Hepatocyte (in vitro differentiated cells): ENCODE measurements at places on chromosomes 1 and 21. TPM values are rescaled to one million over a fixed set of nuclear protein-coding genes. Genes with fewer than 3 reads are reported as not detected.

- no peak for DNase-seq
Measured at GRCh38 chr1:36175137-36176095, 19.5 kb downstream of the MAP7D1 start.

- DNase-seq = peak; percentile 65
Measured at GRCh38 chr21:42737951-42738590, 84.7 kb downstream of the PDE9A start.

GRCh38 chr1:189216886-189217285, 1260.8 kb downstream of the BRINP3 start:
- DNase-seq = no peak

DNA sequence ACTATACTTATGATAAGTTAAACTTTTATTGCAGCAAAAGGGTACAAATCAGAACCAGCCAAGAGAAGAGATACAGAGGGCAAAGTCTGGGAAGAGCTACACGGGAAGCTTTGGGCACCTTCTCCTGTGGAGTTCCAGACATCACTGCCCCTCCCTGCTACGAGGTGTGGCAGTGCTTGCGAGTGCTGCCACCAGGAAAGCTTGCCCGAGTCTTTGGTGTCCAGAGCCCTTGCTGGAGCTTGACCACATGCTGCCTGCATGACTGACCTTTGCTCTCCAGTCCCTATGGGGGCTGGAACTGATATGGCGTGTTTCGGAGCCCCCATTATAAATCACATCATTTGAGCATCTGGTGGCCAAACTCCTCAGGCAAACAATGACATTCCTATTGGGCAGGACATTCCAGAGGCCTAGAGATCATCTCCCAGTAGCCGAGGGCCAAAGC, 23.4 kb downstream of the PLEKHO1 start:
- DNase-seq = no peak

- peak; percentile 22 for DNase-seq
Measured at GRCh38 chr1:15324869-15325335, 77.9 kb downstream of the FHAD1 start.

- DNase-seq = no peak
Measured at GRCh38 chr1:70042090-70042731, 163.2 kb downstream of the LRRC40 start.

- no peak for DNase-seq
Measured at GRCh38 chr1:6930732-6931300, 145.6 kb downstream of the CAMTA1 start.

Gene DNALI1
- polyA plus RNA-seq = 33.1 and 38.8 TPM in 2 replicates

Gene GPR3
- polyA plus RNA-seq = 1.5 and 2.2 TPM in 2 replicates

Gene PAQR7
- 3.3 and 4.8 TPM in 2 replicates for polyA plus RNA-seq

GRCh38 chr1:27346991-27347624, 5.3 kb downstream of the SYTL1 start:
- peak; percentile 40 for DNase-seq

DNA sequence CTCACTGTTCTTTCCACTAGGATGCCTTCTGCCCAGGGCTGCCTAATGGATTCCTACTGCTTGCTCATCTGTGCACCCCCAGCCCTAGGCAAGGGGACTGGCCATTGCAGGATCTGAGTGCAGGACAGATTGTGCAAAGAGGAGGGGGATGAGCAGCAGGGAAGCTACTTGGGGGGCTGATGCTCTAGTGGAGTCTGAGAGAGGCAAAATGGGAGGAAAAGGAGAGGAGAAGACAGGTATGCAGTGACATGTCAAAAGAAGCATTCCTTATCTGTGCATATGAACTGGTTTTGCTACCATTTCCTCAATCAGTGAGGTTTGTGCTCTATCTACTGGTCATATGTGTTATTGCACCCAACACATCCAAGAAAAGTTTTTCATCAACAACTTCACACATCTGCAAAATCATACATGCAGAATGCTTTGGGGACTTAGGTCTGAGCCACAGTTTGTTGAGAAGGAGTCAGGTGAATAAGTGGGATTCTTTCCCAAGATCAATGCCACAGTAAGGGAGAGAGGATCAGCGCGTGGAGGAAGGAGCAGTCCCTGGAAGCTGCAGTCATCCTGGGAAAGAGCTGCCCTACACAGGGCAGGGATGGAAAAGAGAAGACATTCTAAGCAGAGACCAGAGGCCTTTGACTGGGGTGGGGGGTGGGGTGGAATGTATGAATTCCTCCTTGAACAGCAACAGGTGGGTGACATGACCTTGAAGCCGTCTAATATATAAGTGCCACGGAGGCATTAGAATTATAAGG, 14.4 kb downstream of the SLC5A9 start:
- peak; percentile 53 for DNase-seq

Gene RIPK4
- polyA plus RNA-seq = 28.1 and 31.0 TPM in 2 replicates

GRCh38 chr1:204409123-204409522, 2.5 kb downstream of the PPP1R15B start:
- no peak for DNase-seq

Gene C1orf141
- polyA plus RNA-seq = not detected in 2 replicates

Gene MEX3A
- 9.3 and 10.8 TPM in 2 replicates for polyA plus RNA-seq

DNA sequence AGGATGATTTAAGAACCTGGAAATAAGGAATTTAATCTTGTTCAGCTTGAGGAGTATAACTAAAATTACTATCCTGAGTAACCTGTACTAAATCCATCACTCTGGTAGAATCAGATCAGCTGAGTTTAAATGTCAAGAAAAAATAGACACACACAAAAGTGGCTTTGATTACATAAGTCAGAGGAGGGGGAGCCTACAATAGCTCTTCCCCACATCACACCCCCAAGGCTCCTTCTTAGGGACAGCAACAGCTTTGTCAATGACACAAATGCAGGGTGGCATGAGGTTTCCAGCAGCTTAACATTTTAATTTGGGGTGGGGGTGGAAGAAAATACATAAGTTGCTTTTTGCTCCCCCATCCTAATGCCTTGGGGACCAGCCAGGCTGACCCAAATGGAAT, 12.6 kb upstream of the NUP210L start:
- no peak for DNase-seq

Gene MIXL1
- polyA plus RNA-seq = 0.84 and 2.2 TPM in 2 replicates

DNA sequence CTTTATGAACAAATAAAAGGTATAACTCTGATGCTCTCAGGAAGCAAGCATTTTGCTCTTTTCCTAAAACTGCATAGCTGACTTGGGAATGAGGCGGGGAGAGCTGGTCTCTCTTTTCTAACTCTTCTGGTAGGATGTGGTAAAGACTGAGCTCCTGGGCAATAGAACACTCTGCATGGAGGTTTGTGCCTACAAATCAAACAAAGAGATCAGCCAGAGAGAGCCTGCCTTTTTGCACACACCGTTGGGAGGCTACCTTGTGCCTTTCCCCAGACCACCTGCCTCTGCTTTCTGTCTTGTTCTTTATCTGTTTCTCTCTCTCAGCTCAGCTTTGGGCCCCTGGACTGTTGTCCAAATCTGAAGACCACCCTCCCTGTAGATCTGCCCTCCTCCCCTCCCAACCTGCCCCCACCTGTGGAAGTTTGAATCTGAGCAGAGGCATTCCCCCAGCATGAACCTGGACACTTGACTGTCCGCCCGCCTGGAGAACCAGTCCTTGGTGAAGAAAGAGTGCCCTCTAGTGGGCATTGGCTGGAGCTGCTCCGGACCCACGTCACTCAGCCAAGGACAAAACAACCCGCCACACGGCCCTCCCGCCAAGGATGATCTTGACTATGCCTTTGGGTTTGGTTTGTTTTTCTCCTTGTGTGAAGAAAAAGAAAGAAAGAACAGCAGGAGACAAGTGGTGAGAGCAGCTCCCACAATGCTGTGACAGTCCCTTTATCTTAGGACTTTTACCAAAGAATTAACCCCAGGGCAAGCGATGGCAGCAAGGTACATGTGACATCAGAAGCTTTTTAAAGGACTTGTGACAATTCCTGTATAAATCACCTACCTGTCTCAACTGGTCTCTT, 228.2 kb downstream of the PBX1 start:
- DNase-seq = peak; percentile 93

GRCh38 chr1:7334475-7335035, 436.5 kb upstream of the VAMP3 start:
- DNase-seq = peak; percentile 22

Gene OR2M4
- polyA plus RNA-seq = not detected in 2 replicates

Gene RUNX1
- polyA plus RNA-seq = 8.5 and 14.4 TPM in 2 replicates

DNA sequence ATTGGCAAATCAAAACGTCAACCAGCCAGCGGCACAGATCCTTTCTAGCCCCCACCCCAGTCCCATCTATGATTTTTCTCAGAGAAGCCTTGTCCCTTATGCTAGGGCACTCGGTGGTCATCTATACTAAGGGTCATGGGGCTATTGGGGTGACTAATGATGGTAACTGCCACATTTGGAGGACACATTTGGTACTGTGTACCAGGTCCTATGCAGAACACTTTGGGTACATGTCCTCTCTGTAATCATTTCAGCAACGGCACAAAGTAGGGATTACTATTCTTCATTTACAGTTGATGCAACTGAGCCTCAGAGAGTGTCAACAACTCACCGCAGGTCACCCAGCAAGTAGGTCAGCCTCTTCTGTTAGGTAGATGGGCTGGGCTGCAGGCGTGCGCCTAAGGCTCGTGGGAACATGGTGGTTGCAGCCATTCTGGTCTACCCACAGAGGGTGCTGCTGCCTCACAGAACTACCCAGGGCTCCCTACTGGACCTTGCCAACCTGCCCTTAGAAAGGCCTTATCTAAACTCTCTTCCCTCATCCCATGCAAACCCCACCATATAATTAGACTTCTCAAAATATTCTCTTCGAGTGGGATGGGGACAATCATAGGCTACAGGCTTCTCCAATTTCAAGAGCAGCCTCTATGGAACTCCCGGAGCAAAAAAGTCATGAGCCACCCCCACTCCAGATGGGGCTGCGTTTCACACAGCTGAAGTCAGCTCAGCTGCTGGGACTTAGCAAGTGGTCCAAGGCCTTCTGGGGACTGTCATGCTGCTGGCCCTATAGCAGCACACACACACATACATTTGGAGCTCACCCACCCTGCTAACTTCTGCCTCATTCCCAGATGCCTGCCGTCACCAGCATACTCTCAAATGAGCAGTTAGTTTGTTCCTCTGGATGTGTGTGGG, 5.8 kb upstream of the SDHB start:
- DNase-seq = peak; percentile 86

- no peak for DNase-seq
Measured at GRCh38 chr1:29875557-29876028, 639.3 kb downstream of the PTPRU start.

Gene AMPD1
- not detected in 2 replicates for polyA plus RNA-seq

Gene KRTAP12-2
- not detected in 2 replicates for polyA plus RNA-seq
